Activated naive CD8-positive, alpha-beta T cell treated with anti-CD3 and anti-CD28 coated beads, Interleukin-2, amount 50 U/mL, for 24 hours (primary cell): ENCODE measurements at places on chromosomes 11 and 22.
A peak's percentile ranks its signal among the peaks of the same experiment; 100 is the strongest.

GRCh38 chr11:102864724-102865123, 10.1 kb downstream of the MMP12 start:
- no peaks in the 10 kb centered on the region for H3K36me3 ChIP-seq
- no peak overlapping the region for H3K27ac ChIP-seq
- no peak for DNase-seq
- no peaks in the 10 kb centered on the region for H3K4me1 ChIP-seq
- no peaks in the 10 kb centered on the region for H3K27me3 ChIP-seq

DNA sequence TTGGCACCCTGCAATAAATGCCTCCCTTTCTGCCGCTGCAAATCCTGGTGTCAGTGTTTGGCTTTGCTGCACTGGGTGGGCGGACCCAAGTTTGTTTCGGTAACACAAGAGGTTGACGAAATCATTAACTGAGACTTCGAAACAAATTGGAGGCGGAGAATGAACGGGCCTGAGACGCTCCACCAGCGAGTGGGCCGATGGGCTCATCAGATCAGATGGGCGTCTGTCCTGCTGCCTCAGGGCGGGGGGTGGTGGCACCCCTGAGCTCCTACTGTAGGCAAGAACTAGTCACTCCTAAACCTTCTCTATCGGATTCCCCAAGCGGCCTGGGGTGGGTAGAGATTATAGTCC, 918 bp upstream of the CAPN5 start:
- peaks cover 9% of the 10 kb centered on the region for H3K4me1 ChIP-seq
- H3K4me3 ChIP-seq: peak overlapping the region; percentile 80
- no peaks in the 10 kb centered on the region for H3K36me3 ChIP-seq
- H3K27ac ChIP-seq: peak overlapping the region; percentile 73
- H3K27me3 ChIP-seq: no peaks in the 10 kb centered on the region
- DNase-seq: no peak

- DNase-seq: no peak
- no peak overlapping the region for H3K27ac ChIP-seq
Measured at GRCh38 chr22:32765132-32765618, 36.3 kb upstream of the TIMP3 start.

- H3K4me3 ChIP-seq: no peak overlapping the region
- DNase-seq: no peak
- H3K4me1 ChIP-seq: no peaks in the 10 kb centered on the region
- peaks cover 4% of the 10 kb centered on the region for H3K27me3 ChIP-seq
Measured at GRCh38 chr11:134425816-134426536, 13.9 kb upstream of the B3GAT1 start.

GRCh38 chr22:46914481-46914880, 152.0 kb downstream of the TBC1D22A start:
- H3K27me3 ChIP-seq: no peaks in the 10 kb centered on the region
- H3K4me3 ChIP-seq: no peak overlapping the region
- H3K27ac ChIP-seq: no peak overlapping the region
- peaks cover 3% of the 10 kb centered on the region for H3K4me1 ChIP-seq
- peaks cover 31% of the 10 kb centered on the region for H3K36me3 ChIP-seq

DNA sequence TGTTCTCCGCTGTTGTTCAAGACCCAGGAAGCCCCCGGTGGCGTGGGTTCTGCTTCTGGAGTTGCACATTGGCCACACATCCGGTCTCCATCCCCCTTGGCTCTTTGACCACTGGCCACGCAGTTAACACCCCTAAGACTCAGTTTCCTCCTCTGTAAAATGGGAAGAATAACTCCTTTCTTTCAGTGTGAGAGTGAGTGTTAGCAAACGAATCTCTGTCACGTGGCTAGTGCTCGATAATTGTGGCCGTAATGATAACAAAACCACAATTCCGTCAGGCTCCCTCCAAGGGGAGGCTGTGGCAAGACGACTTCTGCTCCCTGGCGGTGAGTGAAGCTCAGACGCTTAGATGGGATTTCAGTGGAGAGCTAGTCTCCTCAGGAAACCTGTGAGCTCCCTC, 315.2 kb upstream of the B3GAT1 start:
- peaks cover 32% of the 10 kb centered on the region for H3K27me3 ChIP-seq
- H3K4me3 ChIP-seq: no peak overlapping the region
- no peak for DNase-seq
- no peaks in the 10 kb centered on the region for H3K36me3 ChIP-seq
- no peak overlapping the region for H3K27ac ChIP-seq
- H3K4me1 ChIP-seq: no peaks in the 10 kb centered on the region

DNA sequence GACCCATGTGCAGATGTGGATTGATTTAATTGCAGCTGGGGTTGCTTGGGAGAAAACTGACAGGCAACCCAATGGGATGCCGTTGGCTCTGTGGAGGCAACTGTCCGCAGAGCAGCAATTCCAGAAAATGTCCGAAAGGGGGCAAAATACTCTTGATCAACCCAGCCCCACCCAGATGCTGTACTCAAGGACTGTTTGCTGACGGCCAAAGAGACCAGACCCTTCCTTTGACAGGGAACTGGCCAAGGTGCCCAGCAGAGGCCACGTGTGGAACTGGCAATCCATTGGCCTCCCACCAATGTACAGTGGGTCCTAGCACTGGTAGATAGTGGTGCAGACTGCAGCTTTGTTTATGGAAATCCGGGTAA, 29.7 kb upstream of the KCNA4 start:
- no peak overlapping the region for H3K27ac ChIP-seq
- no peak for DNase-seq

- H3K36me3 ChIP-seq: no peaks in the 10 kb centered on the region
- no peak overlapping the region for H3K27ac ChIP-seq
- peak; percentile 0 for DNase-seq
- H3K4me1 ChIP-seq: peaks cover 13% of the 10 kb centered on the region
- H3K27me3 ChIP-seq: no peaks in the 10 kb centered on the region
- no peak overlapping the region for H3K4me3 ChIP-seq
Measured at GRCh38 chr11:69355346-69355940, 61.5 kb downstream of the MYEOV start.

DNA sequence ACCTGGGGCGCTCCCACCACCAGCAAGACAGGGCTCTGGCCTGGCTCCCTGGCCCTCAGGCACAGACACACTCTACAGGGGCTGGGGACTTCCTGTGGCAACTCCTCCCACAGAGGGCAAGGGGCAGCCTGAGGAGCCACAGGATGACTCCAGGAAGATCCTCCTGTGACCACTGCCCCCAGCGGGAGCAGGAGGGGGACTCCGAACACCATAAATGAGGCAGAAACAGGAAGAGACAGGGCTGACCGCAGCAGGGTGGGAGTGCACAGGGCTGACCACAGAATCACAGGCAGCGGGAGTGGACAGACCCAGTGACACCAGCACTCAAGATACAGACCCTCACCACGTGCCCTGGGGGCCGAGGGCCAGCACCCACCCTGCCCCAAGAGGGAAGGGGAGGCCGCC, 10.8 kb downstream of the ARAP1 start:
- H3K36me3 ChIP-seq: peaks cover 4% of the 10 kb centered on the region
- H3K4me3 ChIP-seq: no peak overlapping the region
- peaks cover 78% of the 10 kb centered on the region for H3K4me1 ChIP-seq
- peak overlapping the region; percentile 83 for H3K27ac ChIP-seq
- no peaks in the 10 kb centered on the region for H3K27me3 ChIP-seq

- no peak overlapping the region for H3K27ac ChIP-seq
- no peaks in the 10 kb centered on the region for H3K27me3 ChIP-seq
- H3K36me3 ChIP-seq: peaks cover 11% of the 10 kb centered on the region
- no peak for DNase-seq
- no peak overlapping the region for H3K4me3 ChIP-seq
Measured at GRCh38 chr11:46435679-46436078, 44.1 kb upstream of the CHRM4 start.

- peaks cover 2% of the 10 kb centered on the region for H3K27me3 ChIP-seq
- DNase-seq: no peak
- no peak overlapping the region for H3K27ac ChIP-seq
- H3K4me3 ChIP-seq: no peak overlapping the region
- H3K36me3 ChIP-seq: no peaks in the 10 kb centered on the region
- peaks cover 5% of the 10 kb centered on the region for H3K4me1 ChIP-seq
Measured at GRCh38 chr11:37509506-37509905, 911.5 kb upstream of the RAG2 start.

DNA sequence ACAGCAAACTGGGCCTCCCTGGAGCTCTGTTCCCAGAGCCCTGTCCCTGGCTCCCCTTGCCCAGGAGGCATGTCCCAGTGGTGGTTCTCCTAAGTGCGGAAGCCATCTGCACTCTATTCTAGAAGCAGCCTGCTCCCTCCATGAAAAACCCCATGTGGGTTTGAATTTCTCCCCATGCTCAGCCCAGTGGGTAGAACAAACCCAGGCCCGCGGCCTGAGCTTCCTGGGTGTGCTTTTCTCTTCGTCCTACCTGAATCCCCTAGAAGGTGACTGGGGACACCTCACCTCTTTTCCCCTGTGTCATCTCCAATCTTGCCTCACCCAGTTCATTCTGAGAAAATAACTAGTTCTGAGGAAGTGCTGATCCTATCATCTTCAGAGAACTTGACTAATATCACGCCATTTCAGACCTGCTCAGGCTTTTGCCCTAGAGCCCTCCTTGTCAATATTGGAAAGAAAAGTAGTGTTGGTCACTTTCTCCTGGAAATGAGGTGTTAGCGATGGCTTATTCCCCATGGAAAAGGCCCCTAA, 15.9 kb downstream of the IL10RA start:
- peaks cover 99% of the 10 kb centered on the region for H3K4me1 ChIP-seq
- peak overlapping the region; percentile 61 for H3K4me3 ChIP-seq
- peak overlapping the region; percentile 97 for H3K27ac ChIP-seq
- H3K27me3 ChIP-seq: no peaks in the 10 kb centered on the region
- peak; percentile 56 for DNase-seq
- peaks cover 38% of the 10 kb centered on the region for H3K36me3 ChIP-seq

- no peaks in the 10 kb centered on the region for H3K36me3 ChIP-seq
- H3K27ac ChIP-seq: peak overlapping the region; percentile 84
- peaks cover 56% of the 10 kb centered on the region for H3K4me1 ChIP-seq
- H3K27me3 ChIP-seq: peaks cover 3% of the 10 kb centered on the region
- H3K4me3 ChIP-seq: peak overlapping the region; percentile 83
- no peak for DNase-seq
Measured at GRCh38 chr11:95152876-95153856, 63.5 kb downstream of the ENDOD1 start.

- H3K27ac ChIP-seq: peak overlapping the region; percentile 93
- H3K4me3 ChIP-seq: peak overlapping the region; percentile 44
- H3K4me1 ChIP-seq: peaks cover 96% of the 10 kb centered on the region
- DNase-seq: no peak
- no peaks in the 10 kb centered on the region for H3K27me3 ChIP-seq
Measured at GRCh38 chr11:48005136-48005535, 24.8 kb downstream of the PTPRJ start.

- DNase-seq: no peak
- no peaks in the 10 kb centered on the region for H3K4me1 ChIP-seq
- H3K4me3 ChIP-seq: no peak overlapping the region
- no peaks in the 10 kb centered on the region for H3K36me3 ChIP-seq
Measured at GRCh38 chr22:47202819-47203553, 440.5 kb downstream of the TBC1D22A start.

DNA sequence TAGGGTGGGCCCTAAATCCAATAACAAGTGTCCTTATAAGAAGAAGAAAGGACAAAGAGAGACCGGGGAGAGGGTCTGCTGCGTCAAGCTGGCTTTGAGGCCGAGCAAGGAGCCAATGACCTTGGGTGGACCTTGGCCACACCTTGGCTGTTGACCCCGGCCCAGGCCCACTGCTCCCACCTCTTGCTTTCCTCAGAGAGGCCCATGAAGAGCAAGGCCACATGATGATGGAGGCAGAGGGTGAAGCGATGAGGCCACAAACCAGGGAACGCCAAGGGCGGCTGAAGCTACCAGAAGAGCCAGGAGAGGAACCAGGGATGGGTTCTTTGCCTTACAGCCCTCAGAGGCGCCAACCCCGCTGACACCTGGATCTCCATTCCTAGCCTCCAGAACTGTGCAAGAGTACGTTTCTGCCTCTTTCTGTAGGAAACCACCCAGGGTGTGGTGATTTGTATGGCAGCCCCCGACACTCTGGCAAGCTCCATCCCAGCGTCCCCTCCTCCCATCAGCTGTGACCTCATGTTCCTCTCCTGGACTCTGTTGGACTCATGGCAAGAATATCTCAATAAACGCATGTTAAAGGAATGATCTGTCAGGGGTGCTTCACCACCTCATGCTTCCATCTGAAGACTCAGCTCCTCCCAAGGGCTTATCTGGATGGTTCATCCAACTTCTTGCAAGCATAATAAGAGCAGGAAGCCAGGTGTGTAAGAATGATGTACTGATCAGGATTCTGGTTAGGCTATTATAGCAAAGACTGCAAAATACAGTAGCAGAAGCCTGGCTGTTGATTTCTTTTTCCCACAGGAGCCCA, 41.6 kb upstream of the LINC01488 start:
- DNase-seq: no peak
- H3K36me3 ChIP-seq: no peaks in the 10 kb centered on the region
- no peak overlapping the region for H3K27ac ChIP-seq
- H3K4me1 ChIP-seq: peaks cover 22% of the 10 kb centered on the region

GRCh38 chr11:14500181-14500651, 605 bp upstream of the COPB1 start:
- H3K4me3 ChIP-seq: peak overlapping the region; percentile 88
- H3K4me1 ChIP-seq: peaks cover 34% of the 10 kb centered on the region
- peak; percentile 52 for DNase-seq
- no peaks in the 10 kb centered on the region for H3K27me3 ChIP-seq
- H3K27ac ChIP-seq: peak overlapping the region; percentile 94

GRCh38 chr22:46801331-46801811, 38.9 kb downstream of the TBC1D22A start:
- H3K4me3 ChIP-seq: no peak overlapping the region
- no peak overlapping the region for H3K27ac ChIP-seq
- peaks cover 48% of the 10 kb centered on the region for H3K36me3 ChIP-seq

- peaks cover 21% of the 10 kb centered on the region for H3K36me3 ChIP-seq
- H3K27me3 ChIP-seq: no peaks in the 10 kb centered on the region
- no peak overlapping the region for H3K4me3 ChIP-seq
- no peak for DNase-seq
Measured at GRCh38 chr11:96033599-96033998, 109.7 kb upstream of the MTMR2 start.

DNA sequence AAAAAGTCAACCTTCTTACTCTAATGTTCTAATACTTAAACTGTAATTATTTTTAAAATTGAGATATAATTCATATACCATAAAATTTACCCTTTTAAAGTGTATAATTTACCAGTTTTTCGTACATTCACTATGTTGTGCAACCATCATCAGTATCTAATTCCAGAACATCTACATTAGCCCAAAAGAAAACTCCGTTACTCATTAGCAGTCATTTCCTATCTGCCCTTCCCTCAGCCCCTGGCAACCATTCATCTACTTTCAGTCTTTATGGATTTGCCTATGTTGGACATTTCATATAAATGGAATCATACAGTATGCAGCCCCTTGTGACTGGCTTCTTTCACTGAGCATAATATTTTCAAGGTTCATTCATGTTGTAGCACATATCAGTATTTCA, 22.2 kb downstream of the SGSM3 start:
- no peaks in the 10 kb centered on the region for H3K27me3 ChIP-seq
- H3K4me1 ChIP-seq: peaks cover 52% of the 10 kb centered on the region
- H3K4me3 ChIP-seq: no peak overlapping the region

DNA sequence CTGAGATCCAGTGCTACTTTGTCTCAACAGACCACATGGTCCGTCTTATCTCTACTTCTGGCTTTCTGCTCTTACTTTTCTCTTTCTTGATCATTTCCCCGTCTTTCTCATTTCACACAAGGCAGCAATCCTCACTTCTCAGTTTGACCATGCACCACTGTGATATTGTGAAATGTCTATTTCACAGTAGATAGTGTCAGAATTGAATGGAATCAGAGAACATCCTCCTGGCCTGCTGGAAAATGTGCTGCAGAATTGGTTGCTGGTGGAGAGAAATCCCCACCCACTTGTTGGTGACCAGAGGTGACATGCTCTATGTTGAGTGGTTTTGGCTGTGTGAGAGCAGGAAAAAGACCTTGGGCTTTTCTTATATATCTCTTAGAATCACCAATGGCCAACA, 57.8 kb upstream of the RCN1 start:
- no peaks in the 10 kb centered on the region for H3K36me3 ChIP-seq
- no peak for DNase-seq
- H3K4me3 ChIP-seq: no peak overlapping the region
- no peak overlapping the region for H3K27ac ChIP-seq
- H3K27me3 ChIP-seq: peaks cover 9% of the 10 kb centered on the region
- H3K4me1 ChIP-seq: no peaks in the 10 kb centered on the region
